ENCODE measurements at places on chromosomes 7 and 10.

DNA sequence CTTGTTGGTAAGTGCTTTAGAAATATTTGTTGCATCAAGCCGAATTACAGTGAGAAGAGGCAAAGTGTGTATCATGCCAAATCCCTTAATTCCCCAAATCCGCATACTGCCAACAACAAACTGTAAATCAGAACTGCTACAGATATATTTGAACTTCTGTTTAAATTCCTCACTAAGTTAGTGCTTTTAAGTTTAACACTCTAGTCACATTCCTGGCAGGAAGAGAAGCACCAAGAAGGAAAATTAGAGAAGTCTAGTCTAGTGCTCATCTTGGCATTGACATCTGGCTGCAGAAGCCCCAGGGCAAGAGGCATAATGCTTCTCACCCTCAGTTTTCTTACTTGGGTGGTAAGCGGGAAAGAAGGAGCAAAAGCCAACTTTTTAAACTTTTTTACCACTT lies 343.5 kb downstream of the GPR37 start:
- no peak for DNase-seq

DNA sequence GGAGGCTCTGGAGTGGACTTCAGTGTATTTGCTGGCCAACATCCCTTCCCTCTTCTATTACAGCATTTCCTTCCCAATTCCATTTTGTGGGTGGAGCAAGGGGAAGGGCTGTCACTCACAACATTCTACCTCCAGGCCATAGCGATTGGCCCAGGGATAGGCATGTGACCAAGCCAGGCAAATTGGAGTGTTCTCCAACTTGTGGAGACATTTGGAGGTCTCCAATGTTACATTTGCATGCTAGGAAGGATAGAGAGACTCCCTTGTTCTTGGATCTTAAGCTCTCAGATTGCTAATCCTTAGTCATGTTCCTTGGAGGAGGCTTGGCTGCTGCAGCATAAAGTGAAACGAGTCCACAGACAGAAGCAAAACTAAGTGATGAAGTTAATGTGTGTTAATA lies 95.6 kb upstream of the KIF5B start:
- DNase-seq, result no peak

DNA sequence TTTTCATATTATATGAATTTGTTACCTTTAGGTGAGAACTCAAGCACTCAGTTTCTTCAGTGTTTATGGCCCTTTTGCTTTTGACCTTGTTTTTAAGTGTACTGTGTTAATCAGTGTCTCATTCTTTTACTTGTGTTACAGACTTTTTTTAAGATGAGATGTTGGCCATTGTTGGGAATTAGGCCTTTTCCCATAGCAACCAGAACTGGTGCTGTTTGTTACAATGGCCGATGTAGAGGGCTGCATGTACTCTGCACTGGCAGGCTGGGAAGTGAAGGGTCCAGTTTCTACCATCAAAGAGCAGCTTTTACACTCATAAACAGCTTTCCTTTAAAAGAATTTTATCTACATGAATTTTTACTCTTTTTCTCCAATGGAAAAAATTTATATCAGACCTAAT lies 65.1 kb downstream of the SHH start:
- DNase-seq, result no peak

- DNase-seq, result no peak
Measured at GRCh38 chr7:229184-229964, 37.0 kb downstream of the FAM20C start.

- DNase-seq, result no peak
Measured at GRCh38 chr10:24488631-24489030, 235.1 kb downstream of the ARHGAP21 start.

GRCh38 chr7:28684650-28685241 lies 272.4 kb downstream of the CREB5 start:
- no peak for DNase-seq

- peak; percentile 40 for DNase-seq
Measured at GRCh38 chr7:99365318-99366141, 9.0 kb upstream of the ARPC1B start.

DNA sequence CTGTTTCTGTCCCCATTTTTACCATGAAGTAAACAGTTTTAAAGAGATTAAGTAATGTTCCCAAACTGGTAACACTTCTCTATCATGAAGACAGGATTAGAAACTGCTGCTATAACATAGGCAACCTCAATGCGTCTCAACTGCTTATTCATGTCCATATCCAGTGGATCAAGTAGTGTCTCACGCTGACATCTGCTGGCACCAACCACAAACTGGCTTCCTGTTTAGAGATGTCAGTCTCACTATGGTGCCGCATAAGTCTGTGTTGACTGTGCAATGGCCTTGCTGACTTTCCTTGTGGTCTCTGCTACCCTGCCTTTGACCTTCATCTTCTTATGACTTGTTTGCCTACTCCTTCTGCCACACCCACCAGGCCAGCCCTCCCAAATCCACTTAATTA lies 369.6 kb upstream of the DPP6 start:
- no peak for DNase-seq

DNA sequence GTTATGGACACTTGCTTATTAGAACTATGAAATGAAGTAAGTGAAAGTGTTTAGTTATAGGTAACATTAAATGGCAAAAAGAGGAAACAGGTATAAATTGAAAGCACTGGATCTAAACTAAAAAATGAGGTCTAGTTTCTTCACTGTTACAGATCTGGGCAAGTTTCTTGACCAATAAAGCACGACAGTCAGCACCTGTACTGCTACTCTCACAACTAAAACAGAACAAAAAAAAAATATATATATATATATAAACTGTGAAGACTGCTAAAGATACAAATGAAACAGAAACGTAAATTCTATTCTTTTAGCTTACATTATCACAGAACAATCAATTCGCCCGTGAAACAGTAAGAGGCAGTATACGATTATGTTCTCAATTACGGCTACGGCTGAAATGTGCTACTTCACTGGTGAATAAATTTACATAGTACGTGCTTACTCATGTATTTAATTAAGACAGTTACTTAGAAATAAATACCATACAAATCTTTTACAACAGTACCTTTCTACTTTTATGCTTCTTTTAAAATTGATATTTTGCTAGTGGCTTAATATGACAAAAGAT lies 4.2 kb downstream of the AHR start:
- DNase-seq, result peak; percentile 38

- no peak for DNase-seq
Measured at GRCh38 chr10:78852466-78853240, 216.1 kb upstream of the ZMIZ1 start.

- DNase-seq, result no peak
Measured at GRCh38 chr10:63161592-63161991, 28.5 kb downstream of the NRBF2 start.

GRCh38 chr10:32047881-32048280 lies 8.3 kb downstream of the KIF5B start:
- DNase-seq, result no peak

DNA sequence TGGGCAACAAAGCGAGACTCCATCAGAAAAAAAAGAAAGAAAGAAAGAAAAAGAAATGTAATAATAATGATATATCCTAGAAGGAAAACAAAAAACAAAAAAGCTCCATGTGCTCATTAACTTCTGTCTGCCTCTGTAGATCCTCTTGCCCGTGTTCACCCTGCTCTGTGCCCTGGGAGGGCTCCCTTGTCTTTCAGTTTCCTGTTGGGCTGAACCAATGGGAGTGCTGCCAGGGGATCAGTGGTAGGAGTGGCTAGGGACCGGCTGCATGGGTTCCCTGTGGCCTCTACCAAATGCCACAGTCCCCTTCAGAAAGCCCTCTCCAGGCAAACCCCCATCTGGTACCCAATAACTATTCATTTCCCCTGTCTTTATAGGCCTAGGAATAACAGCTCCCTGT lies 51.8 kb upstream of the PARD3 start:
- DNase-seq, result no peak

DNA sequence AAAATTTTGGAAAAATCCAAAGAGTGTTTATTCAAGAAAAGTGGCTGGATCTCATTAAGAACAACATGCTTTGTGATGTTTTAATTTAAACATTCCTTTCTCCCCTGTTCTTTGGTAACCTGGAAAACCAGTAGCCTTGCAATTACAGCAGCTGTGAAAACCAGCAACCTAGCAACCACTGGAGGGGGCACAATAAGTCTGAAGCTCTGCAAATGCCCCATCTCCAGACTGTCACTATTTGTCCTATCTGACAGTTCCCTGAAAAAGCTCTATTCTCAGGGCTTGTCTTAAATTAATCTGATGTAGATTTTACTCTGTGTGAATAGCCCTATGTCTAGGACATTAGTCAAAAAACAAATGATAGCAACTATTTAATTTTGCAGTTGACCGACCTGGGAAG lies 137.6 kb upstream of the THSD7A start:
- DNase-seq, result no peak

GRCh38 chr7:3494947-3495346 lies 193.9 kb downstream of the SDK1 start:
- DNase-seq, result no peak

DNA sequence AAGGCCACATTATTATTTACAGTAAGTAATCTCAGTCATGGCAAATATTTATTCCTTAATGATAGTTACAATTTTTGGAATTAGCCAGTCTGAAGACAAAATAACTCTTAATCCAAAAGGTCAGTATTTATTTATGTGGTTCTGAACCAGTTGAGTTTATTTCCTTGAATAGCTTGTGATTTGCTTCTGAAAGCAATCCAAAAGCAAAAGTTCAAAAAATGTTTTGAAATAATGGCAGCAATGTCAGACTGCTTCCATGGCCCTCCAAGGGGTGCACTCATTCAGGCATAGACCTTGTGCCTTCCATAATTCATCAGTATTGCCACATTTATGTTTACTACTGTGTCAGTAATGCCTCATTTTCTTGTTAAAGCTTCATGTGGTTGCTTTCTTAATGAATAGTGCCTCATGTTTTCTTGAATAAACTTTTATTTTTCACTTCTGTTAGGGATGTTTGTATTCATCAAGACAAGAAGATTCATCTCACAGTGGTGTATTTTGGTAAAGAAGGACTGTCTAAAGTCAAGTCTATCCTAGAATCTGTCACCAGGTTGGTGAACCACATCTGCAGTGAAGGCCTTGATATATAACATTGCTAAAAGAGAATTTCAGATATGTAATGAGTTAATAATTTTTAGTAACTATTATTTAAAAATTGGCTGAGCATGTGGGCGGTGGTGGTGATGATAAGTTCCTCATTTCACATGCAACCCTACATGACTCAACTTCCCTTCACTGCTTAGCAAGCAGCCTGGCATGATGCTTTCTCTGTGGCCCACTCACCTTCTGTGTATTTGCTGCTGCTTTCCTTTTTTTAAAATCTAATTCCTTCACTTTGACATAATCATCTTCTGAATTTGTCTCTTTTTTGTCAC lies 22.0 kb downstream of the CSGALNACT2 start:
- DNase-seq, result peak; percentile 62

GRCh38 chr7:157339777-157340677 lies 3.2 kb downstream of the DNAJB6 start:
- DNase-seq, result peak; percentile 77

DNA sequence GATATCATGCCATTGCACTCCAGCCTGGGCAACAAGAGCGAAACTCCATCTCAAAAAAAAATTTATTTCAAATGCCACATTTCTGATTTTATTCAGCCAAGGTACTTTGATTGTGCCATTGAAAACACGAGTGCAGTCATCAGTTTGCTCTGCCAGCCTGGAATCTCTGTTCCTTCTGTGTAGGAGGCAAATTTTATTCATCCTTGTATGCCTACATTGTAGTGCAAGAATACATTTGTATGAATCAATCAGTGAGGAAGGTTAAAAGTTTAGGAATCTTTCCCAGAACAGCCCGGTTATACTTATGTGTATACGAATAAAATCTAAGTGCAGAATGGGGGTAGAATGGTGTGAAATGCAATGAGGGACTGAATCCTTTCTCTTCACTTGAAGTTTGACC lies 886 bp upstream of the TET1 start:
- no peak for DNase-seq

- no peak for DNase-seq
Measured at GRCh38 chr7:157426463-157427301, 89.9 kb downstream of the DNAJB6 start.

DNA sequence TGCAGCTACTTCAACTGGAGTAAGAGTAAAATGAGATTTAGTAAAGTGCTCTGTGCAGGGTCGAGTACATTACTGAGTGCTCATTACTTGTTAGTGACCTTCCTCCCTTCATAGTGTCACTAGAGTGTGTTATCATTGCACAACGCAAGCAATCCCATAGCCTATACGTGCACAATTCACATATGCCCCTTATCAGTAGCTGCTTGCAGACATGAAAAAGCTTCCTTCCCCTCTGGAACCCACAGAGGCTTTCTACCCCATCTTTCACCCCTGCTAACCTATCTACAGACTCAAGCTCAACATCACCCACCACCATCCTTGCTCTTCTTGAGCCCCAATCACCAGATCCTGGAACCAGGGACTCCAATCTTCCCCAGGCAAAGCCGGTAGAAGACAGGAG lies 59.3 kb downstream of the C7orf25 start:
- DNase-seq, result no peak

DNA sequence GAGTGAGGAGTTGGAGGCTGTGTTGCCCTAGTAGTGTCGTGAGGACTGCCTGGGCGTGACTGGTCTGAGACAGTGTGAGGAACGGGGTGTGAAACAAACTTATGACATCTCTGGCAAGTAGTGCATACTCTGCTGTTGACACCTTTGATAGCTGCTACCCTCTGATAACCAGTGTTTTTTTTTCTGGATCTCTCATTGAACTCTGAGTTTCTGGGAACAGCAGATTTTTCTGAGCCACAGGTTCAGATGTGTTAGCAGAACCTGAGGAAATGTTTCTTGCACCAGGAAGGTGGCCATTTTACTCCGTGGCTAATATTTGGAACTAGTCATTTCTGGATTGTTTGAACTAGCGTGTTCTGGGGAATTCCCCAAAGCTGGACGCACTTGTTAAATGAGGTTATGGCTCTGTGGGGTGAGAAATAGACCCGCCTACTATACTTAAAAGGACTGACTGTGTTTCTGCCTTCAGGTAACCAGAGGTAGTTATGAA lies 52.9 kb downstream of the AUTS2 start:
- peak; percentile 35 for DNase-seq

DNA sequence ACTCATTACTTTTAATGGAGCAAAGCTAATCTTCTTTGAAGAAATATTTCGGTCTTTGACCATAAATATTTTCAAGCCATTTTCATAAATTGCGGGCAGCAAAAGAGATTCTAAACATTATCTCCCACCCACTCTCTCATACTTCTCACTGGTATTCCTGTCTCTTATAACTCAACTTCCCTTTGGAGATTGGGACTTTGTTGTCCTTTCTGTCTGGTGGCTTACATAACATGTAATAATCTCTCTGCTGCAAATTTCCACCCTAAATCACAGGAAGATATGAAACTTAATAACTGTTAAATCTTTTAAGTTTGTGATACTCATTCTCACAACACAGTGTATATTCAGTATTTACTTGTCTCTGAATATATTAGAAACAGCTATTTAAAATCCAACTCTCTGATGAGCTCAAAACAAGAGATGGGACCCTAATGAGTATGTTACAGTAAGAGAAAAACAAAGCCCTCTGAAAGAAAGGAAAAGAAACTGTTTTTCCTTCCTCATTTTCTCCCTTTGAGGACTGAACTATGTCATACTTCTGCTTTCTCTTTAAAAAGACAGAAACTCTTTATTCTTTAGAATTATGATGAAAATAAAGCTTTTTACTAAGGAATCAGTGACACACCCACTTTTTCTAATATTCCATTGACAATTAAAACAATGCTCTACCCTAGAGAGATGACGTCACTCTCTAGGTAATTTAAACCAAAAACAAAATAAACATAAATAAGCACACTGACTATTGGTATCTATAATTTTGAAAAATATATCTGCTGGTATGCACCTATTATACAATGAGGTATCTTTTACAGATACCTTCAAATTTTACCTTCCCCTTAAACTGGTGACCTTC lies 14.7 kb downstream of the CALCR start:
- DNase-seq, result no peak

Data from activated CD4-positive, alpha-beta T cell treated with anti-CD3 and anti-CD28 coated beads, Interleukin-2, amount 50 U/mL, for 16 hours (primary cell).